Ureter (tissue), 1 donor: ENCODE measurements at places on chromosomes 1 and 21. TPM values are rescaled to one million over a fixed set of nuclear protein-coding genes. Genes with fewer than 3 reads are reported as not detected.

The PTGFR gene
- total RNA-seq, result 4.6 TPM

DNA sequence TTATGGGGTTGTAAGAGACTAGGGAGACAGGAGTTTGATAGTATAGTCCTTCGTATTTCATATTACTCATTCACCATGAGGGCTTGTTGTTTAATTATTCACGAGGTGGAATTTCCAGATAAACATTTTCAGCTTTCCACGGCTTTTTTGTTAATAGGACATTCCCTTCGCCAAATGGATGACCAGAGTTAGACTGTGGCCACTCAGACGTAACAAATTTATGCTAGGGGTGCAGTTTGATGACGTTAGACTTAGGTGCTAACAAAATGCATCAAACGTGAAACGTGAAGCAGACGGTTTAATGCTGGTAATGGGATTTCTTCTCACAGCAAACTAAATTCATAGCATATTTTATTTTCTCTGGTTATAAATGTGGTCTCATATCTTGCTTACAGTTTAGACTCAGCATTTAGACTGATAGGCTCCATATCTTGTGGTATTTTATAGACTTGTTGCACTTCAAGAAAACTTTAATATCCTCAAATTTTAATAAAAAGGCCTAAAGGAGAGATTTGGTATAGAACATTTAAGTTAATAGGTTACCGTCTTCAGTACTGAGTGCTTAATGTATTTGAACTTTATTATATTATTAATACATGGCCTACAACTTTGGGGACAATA lies 2.3 kb downstream of the DHX9 start:
- DNase-seq, result no peak

DNA sequence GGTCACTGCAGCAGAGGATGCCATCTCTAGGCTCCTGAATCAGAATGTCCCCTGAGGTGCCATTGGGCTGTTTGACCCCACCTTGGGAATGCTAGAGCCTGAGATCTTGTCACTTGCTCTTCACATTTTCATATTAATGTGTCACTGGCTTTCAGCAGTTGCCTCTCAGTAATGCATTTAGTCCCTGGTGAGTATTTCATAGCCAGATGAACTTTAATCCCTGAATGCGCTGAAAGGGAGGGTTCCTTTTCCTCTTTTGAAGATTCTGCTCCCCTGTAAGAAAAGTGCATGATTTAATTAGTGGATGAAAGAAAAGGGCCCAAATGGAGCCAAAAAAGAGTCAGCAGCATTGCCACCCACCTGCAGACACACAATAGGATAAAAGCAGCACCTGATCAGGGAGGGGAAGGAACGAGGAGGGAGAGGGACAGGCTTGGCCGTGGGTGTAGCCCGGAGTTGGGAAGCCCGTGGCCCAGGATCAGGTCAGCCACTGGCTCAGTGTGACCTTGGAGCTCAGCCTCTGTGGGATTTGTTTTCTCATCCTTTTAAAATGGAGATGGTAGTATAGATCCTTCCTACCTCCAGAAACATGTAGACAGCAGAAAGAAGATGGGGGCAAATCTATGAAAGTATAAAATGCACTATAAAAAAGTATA lies 31.1 kb downstream of the ROR1 start:
- DNase-seq, result no peak

DNA sequence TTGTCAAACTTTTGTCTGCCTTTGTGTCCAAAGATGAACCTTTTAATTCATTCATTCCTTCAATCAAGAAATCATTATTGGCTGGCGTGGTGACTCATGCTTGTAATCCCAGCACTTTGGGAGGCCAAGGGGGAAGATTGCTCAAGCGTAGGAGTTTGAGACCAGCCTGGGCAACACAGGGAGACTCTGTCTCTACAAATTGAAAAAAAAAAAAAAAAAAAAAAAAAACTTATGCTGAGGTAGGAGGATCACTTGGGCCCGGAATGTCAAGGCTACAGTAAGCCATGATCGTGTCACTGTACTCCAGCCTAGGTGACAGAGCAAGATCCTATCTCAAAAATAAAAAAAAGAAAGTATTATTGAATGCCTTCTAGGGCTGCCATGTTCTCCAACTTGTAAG lies 51.3 kb upstream of the CXADR start:
- no peak for DNase-seq

- no peak for DNase-seq
Observed at GRCh38 chr1:160607672-160608032, 28.4 kb upstream of the CD84 start.
